ENCODE measurements at places on chromosomes 12 and 14.
A peak's percentile ranks its signal among the peaks of the same experiment; 100 is the strongest.

DNA sequence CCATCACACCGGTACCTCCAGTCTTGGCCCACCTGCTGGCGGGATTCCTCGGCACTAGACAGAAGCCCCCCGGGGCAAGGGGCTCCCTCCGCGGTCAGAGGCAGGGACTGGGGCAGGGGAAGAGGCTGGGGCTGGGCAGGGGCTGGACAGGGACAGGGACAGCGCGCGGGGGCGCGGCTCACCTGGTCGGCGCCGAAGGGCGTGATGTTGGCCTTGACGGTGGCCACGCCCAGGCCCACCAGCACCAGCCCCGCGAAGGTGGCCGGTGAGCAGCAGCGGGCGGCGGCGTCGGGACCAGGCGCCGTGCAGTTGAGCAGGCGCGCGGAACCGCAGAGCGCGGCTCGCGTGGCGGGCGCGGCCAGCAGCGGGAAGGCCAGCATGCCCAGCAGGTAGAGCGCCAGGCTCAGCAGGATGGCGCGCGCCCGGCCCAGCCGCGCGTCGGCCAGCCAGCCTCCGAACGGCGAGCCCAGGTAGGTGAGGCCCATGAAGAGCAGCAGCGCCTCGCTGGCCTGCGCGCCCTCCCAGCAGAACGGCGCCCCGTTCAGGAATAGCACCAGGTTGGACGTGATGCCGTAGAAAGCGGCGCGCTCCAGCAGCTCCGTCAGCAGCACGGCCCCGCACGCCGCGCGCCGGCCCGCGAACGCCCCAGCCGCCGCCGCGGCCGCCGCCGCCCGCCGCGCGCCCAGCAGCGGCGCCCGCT is 392 bp downstream of the SLC15A4 start:
- DNase-seq: no peak

- no peak for DNase-seq
These were observed 141.5 kb upstream of the RFLNA start for GRCh38 chr12:124153392-124153791.

DNA sequence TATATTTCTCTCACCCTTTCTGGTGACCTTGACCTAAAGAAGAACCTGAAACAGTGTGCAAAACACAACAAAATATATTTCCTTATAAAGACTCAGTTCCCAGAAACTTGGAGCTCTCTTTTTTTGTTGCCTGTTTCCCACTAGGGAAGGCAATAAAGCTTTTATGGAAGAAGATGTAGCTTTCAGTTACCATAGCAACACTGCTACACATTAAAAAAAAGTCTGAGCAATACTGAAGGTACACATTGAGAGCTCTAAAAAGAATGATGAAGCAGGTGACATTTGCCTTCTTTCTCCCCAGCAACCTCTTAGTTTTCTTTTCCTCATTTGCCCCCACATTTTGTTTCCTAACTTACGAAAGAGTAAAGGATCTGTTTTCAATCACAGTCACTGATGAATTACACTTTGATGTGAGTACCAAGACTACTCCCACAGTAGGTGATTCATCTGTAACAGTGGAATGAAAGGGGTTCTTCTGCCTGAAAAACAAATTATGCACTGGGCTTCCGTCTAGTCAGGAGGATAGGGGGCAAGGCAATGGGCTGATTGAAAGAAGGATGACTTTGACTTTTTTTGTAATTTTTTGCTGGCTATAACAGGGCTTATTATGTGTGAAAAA is 1.1 kb upstream of the CATSPERB start:
- no peak for DNase-seq

DNA sequence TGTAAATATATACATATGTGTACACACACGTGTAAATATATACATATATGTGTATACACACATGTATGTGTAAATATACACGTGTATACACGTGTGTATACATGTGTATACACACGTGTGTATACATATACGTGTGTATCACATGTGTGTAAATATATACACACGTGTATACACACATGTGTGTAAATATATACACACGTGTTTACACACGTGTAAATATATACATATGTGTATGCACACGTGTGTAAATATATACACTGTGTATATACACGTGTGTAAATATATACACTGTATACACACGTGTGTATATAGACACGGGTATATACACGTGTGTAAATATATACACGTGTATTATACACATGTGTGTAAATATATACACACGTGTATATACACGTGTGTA is 71.7 kb downstream of the RPAP3 start:
- DNase-seq: no peak

DNA sequence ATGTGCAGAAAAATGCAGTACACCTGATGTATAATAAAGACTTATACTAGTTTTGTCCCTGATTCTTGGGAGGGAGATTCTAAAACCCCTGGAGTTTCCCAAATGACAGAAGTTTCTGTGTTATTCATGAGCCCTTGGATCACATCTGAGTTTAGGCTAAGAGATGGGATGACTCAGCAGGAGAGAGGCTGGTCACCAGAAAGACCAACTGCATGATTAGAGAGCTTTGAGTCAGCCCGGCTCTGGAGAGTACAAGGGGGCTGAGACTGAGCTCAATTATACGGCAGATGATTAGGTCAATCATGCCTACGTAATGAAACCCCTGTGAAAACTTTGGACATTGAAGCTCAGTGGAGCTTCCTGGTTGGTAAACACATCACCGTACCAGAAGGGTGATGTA is 174.2 kb downstream of the SSPN start:
- no peak for DNase-seq

DNA sequence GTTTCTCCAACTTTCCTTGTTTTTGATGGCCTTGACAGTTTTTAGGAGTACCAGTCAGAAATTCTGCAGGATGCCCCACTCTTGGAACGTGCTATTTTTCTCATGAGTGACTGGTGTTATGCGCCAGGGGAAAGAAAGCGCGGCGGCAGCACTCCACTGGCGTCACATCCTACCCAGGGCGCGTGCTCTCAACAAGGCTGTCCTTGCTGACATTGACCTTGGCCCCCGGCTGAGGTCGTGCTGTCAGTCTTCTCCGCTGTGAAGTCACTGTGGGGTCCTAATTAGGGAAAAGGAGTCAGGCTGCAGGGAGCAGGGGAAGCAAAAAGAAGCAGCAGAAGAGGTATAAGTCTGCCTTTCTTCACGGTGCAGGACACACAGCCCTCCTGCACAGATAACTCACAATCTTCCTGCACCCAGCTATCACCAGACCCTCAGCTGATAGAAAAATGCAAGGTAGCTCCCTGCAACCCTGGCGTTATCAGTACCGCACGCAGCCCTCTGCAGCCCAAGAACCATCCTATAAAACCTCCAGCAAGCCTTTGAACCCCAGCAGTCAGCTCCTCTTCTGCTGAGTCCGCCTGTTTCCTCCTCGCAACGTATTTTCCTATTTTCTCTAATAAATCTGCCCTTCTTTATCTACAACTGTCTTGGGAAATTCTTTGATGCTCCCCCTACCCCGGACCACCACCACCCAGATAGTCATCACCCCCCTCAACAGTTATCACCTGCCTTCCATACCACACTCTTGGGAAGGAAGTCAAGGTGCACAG is 48.0 kb upstream of the C14orf180 start:
- DNase-seq: no peak

- DNase-seq: peak; percentile 10
These were observed 64.3 kb upstream of the STON2 start for GRCh38 chr14:81464253-81465002.

DNA sequence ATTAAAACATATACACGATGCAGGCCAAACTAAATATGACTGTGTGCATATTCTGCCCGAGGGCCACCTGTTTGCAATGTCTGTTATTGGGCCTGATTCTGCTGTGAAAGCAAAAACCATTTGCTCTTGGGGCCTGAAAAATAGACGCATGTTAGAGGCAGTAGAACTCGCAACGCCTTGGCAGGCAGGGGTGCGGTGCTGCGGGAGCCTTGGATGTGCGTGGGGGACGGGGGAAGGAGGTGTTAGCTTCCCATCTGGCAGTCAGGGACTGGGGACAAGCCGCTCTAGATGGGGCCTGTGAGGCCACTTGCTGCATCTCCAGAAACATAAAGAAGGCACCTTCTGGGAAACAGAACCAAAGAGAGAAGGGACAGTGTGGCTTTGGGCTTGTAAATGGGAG is 216.3 kb downstream of the PHETA1 start:
- DNase-seq: no peak

DNA sequence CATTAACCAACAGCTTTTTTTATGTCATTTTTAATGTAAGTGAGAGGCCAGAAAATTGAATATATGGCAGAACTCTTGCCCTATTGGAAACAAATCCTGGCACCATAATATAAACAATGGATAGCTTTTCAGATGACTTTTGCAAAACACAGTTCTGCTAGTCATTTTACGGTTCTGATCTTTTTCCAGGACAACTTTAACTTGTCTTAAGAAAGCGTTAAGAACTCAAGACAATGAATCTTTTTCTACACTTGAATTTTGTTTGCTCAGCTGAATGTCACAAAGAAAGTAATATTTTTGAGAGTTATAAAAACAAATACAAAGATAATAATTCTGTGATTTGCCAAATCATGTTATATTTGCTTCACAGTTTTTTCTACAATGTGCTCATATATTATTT is 13.2 kb downstream of the KERA start:
- DNase-seq: no peak

GRCh38 chr14:69204753-69205152 is 13.5 kb downstream of the EXD2 start:
- no peak for DNase-seq

DNA sequence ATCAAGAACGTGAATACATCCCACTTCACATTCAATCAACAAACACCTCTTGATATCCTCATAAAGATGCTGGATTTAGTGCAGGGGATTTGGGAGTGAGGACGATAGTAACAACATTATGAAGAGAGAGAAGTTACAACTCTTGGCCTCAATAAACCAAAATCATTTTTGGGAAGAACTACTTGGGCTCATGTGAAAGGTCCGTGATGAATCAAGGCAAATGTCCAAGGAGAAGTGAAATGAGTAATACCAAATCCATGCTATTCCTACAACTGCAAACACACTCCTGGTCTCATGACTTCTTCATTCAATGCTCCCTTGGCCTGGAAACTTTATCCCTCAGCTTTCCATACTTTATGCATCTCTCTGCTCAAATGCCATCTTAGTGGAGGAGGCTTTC is 162.0 kb upstream of the LMNTD1 start:
- DNase-seq: no peak

Measured in activated T-helper 9 cell treated with anti-CD3 and anti-CD28 coated beads, Interleukin-2, amount 50 U/mL, for 16 hours (primary cell).